ENCODE measurements at places on chromosomes 7 and 10.

GRCh38 chr7:42017349-42017986, 219.5 kb downstream of the GLI3 start:
- no peak for DNase-seq

- no peak for DNase-seq
Observed at GRCh38 chr10:127854769-127855590, 37.8 kb downstream of the CLRN3 start.

- DNase-seq = no peak
Observed at GRCh38 chr10:60003651-60004523, 97.5 kb upstream of the CCDC6 start.

DNA sequence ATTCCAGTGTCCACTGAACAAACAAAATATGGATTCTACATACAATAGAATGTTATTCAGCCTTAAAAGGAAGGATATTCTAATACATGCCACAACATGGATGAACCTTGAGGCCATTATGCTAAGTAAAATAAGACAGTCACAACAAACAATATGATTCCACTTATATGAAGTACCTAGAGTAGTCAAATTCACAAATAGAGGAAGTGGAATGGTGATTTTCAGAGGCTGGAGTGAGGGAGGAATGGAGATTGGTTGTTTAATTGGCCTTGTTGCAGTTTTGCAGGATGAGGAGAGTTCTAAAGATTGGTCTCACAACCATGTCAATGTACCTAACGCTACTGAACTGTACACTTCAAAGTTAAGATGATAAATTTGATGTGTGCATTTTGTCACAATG, 119.6 kb downstream of the CHN2 start:
- no peak for DNase-seq

GRCh38 chr10:73646598-73647041, 5.3 kb upstream of the MYOZ1 start:
- no peak for DNase-seq
